ENCODE measurements at places on chromosomes 2 and 18. TPM values are rescaled to one million over a fixed set of nuclear protein-coding genes. Genes with fewer than 3 reads are reported as not detected.

GRCh38 chr2:37826611-37827010 lies 98.5 kb upstream of the RMDN2 start:
- DNase-seq: no peak

DNA sequence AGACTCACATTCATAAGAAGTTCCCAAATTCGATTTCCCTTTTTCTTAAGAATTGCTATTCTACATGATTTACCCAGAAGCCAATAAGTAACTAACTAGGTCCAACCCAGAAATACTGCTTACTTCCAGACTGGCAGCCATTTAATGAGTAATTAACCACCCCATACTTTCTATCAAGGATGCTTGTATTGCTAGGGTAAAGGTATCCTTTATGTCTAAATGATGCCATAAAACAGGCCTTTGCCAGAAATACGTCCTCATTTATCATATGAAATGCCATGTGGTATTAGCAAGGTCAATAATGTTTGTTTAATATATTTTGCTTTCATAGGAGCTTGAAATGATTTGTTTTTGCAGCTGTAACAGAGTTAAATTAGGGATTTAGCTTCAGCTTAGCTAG lies 56.1 kb downstream of the PLEKHM3 start:
- no peak for DNase-seq

- no peak for DNase-seq
Observed at GRCh38 chr2:56195563-56195962, 11.8 kb downstream of the CCDC85A start.

GRCh38 chr2:166375195-166375735 lies 479 bp downstream of the SCN9A start:
- DNase-seq: peak; percentile 11

- DNase-seq: no peak
Observed at GRCh38 chr2:31580321-31581117, at the start of gene SRD5A2. SRD5A2 (minus strand) TSS chr2:31580938; CDS start chr2:31580900, 38 bp downstream.

DNA sequence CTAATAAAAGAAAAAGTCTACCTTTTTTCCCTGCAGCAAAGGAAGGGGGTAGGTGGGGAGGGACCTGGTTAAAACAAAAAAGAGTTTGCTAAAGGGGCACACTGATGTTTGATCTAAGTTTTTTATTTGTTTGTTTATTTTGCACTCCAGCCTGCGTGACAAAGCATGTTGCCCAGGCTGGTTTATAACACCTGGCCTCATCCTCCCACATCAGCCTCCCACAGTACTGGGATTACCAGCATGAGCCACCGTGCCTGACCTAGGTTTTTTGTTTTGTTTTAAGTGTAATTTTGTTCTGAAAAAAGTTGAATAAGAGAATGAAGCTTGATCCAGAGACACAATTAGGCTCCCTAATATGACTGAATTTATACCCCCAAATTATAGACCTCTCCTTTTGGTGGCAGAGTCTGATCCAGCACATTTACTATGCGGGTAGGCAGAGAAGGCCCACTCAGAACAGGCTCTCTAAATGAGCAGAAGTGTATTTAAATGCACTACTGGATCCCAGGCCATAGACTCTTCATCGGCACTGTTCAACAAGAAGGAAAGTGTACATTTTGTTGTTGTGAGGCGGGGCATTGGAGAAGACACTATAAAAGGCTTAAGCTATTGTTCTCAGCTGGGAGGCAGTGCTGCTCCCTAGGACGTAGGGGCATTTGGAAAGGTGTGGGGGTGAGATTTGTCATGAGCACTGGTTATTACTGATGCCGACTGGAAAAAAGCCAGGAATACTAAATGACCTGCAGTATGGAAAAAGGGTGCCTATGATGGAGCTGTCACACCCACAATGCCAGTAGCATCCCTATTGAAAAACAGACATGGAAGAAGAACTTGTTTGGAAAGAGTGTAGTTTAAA lies 32.4 kb downstream of the MRPS9 start:
- DNase-seq: no peak

GRCh38 chr2:190443055-190443454 lies 34.9 kb downstream of the MFSD6 start:
- DNase-seq: no peak

DNA sequence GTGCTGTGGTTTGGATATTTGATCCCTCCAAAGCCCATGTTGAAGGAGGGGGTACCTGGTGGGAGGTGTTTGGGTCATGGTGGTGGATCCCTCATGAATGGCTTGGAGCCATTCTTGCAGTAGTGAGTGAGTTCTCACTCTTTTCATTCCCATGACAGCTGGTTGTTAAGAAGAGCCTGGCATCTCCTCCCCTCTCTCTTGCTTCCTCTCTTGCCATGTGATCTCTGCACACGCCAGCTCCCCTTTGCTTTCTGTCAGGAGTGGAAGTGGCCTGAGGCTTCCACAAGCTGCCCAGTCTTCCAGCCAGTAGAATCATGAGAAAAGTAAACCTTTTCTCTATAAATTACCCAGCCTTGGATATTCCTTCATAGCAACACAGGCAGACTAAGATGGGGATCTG lies 8.6 kb downstream of the ADD2 start:
- DNase-seq: no peak

DNA sequence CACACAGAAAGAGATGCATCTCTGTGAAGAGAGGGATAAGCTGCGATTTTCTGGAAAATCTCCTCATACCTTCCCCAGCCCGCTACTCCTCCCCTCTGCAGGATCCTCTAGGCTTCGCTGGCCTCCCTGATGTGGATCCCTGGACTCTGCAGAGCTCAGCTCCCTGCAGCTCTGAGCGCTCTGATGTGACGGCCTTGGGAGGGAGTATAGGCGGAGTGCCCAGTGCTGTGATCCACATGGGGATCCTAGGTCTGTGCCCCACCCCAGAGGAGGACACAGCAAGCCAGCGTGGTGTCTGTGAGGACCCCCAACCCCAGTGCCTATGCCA lies 111.0 kb downstream of the GYPC start:
- no peak for DNase-seq

DNA sequence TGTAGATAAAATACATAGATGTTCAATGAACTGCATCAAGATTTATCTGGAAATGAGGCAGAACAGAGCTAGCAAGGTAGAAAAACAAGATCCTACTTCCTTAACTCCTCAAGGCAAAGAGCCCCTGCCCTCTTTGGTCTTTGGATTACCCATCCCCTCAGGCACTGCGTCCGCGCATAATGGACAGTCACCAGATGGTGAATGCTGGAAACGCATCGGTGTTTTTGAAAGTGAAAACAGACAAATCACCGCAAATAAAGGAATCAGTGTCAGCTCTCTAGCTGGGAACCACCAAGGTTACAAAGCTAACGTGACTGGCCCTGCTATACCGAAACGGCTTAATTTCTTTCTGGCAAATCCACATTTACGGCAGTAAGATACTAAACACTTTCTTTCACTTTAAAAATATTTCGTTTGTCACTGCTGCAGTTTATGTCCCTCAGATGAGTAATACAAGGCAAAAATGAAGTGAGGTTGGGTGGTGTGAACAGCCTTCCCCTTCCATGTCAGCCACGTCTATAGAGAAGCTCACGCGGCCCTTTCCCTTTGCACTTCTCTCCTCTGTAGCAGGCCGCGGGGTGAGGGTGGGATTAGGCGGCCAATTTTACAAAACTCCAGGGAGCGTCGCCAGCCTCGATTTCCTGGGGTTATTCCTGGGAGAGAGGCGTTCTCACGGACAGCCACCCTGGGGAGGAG lies 627 bp upstream of the GALR1 start:
- DNase-seq: no peak

GRCh38 chr2:118094503-118094902 lies 6.2 kb downstream of the INSIG2 start:
- DNase-seq: no peak

DNA sequence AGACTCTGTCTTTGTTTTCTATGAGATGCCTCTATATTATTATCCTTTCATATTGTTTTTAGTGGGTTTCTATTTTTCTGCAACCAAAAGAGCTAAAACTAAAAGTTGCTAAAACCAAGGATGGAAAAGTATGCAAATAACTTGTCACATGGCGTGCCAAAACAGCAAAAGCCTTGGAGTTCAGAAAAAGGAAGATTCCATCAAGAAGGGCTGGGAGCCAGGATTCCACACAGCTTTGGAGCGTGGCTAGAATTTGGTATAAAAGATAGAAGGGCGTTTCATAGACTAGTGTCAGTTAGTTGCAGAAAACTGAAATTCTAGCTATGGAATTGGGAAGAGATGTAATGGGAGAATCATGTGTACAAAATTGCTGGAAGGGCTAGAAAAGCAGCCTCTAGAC lies 4.1 kb downstream of the SCYGR1 start:
- no peak for DNase-seq

GRCh38 chr2:179298666-179299065 lies 34.0 kb upstream of the SESTD1 start:
- no peak for DNase-seq

The CNTNAP5 gene
- not detected for total RNA-seq

The UGT1A10 gene
- total RNA-seq: not detected

The LBX2 gene
- not detected for total RNA-seq

The ZNF892 gene
- total RNA-seq: 10.3 TPM

The NDC80 gene
- 29.6 TPM for total RNA-seq

The TMEM163 gene
- not detected for total RNA-seq

The ASB1 gene
- 104 TPM for total RNA-seq

The MRO gene
- not detected for total RNA-seq
